ENCODE measurements at places on chromosomes 2 and 18.
A peak's percentile ranks its signal among the peaks of the same experiment; 100 is the strongest.

- no peak for DNase-seq
Observed at GRCh38 chr2:36489281-36489680, 108.7 kb downstream of the FEZ2 start.

DNA sequence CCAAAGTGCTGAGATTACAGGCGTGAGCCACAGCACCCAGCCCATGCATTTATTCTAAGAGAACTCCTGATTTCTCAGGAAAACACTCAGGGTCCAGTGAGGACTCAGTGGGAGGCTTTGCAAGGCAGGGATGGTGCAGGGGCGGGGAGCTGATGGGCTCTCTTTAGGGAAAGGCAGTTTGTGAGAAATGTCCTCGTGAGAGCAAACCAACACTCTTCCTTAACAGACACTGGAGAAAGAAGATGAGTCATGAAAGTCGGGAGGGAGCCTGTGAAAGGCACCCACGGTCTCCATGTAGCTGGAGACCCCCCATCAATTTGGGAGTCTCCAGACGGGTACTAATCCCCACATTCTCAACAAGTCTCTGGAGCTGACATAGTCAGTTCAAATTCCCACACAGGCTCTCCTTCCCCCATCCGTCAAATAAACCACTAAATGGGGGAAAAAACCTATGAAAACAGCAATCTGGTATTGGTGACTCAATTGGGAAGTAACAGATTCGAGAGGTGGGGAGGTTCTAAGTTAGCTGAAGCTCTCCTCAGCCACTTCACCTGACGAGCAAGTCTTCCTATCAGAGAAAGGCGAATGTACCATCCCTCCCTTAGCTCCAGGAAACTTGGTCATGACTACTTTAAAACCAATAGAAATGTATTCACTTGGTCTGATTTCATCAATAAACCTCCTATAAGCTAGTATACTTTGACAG lies 11.0 kb upstream of the CREG2 start:
- DNase-seq: no peak

- no peak for DNase-seq
Observed at GRCh38 chr2:239161711-239162140, 239.1 kb downstream of the HDAC4 start.

GRCh38 chr2:242038928-242039341 lies 169.4 kb downstream of the RTP5 start:
- no peak for DNase-seq

DNA sequence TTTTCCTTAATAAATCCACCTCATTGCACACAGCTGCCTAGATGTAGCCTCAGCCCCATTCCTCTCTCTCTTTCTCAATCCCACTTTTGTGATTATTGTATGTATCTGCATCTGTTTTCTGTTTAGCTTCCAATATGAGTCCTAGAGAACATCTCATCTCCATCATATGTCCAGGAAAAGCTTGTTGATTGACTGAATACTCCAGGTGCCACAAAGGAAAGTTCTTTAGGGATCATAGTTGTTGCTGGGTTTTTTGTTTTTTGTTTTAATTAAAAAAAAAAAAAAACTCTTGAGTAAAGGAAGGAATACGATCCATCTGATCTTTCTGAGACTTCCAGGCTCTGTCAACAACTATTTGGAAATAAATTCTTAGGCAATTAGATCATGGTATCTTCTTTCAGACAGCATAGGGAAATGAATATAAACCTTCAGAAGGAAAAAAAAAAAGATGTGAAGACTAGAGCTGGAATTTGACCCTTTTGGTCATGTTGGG lies 42.5 kb downstream of the KIAA2012 start:
- peak; percentile 52 for DNase-seq

DNA sequence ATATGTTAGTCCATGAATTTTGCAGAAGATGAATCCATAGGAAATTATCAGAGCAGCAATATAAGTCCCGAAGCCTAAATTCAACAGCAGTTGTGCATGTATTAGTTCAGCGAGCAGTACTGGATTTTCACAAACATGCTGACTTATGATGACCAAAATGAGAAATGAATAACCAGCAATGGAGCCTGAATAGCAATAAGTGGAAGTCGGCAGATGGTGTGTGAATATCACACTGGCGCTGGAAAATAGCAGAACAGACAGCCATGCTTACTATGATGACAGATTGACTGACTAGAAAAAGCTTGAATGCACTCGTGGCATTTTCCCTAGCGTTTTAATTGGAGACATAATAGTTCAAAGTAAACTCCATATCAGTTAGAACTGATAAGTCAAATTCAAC lies 1114.5 kb downstream of the DSC3 start:
- no peak for DNase-seq

- DNase-seq: no peak
Observed at GRCh38 chr18:12774982-12775381, 72.1 kb downstream of the PSMG2 start.

- no peak for DNase-seq
Observed at GRCh38 chr2:102063487-102063911, 71.7 kb downstream of the IL1R2 start.

DNA sequence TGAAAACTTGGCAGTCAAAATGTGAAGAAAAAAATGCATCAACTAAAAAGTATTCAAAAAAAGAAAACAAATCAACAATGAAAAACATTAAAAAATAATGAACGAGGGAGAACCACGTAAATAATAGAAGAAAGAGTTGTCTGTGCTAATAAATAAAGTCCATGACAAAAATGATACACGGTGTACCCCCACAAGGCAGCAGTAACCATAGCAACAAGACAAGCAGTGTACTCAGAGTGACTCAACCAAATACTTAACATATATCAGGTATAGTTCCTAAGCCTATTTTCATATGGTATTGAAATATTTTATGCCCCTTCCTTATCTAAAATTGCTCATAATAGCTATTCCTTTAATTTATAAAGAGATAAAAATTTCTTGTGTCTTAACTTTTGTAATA lies 162.3 kb upstream of the TMEM200C start:
- DNase-seq: peak; percentile 6

DNA sequence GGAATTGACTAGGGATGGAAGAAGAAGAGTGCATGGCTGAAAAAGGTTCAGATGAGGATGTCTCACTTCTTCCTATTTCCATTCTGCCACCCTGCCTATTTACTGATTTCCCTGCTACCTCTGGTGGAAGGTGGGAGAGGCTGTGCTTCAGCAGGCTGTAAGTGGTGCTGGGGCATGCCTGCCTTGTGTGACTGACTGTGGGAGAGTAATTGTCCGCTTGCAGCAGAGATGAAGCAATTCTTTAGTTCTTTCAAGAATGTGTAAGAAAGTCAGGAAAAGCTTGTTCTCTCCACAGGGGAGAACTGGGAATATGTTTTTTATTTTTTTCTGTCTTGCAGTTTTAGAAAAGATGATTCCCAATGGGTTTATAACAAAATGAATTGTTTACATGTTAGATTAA lies 72.5 kb upstream of the NYAP2 start:
- DNase-seq: no peak

- peak; percentile 19 for DNase-seq
Observed at GRCh38 chr2:158619496-158619895, 162.7 kb downstream of the PKP4 start.

GRCh38 chr18:49838381-49838780 lies 25.0 kb upstream of the ACAA2 start:
- DNase-seq: no peak

DNA sequence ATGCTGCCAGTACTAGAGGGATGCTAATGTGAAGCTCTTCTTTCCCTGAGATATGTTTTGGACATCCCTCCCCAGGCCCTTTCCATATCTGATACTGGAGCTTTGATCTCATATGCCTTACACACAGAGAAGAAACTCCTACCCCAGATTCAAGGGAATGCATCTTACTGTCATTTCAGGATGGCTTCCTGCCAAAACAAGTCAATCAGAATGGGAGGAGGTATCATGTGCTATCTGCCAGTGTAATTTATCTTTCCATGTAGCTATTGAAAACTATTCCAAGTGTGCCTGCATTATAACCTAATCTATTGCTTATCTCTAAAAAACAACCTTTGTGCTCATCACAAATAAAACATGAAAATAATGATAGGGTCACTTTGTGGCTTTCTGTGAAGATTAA lies 269.9 kb upstream of the SETBP1 start:
- DNase-seq: no peak

DNA sequence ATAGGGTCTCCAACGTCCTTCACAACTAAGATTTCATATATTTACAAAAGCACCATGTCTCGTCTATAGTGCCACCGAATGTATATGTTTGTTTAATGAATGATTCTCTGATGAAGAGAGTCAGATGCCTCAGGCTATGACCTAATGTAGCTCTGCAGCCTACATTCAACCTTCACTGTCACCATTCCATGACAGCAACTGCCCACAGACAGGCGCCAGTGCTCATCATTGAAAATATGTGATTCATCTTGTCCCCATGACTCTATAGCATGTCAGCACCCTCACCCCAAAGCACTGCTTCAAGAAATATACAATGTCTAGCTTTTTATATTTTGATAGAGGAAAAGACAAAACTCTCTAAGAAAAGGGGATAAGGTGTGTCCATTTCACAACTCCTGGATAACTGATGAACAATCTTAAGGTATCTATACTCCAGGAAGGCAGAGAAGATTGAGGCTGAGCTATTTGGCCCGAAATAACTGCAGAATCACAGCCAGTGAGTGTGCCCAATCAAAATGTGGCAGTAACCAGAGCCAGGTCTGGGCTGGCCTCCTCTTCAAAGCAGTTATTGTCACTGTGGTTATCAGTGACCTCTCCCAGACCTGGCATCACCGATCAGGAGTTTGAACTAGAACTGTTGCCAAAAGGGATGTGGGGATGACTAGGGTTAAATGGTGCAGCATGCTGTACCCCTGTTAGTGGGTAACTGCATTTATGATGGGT lies 246.6 kb downstream of the SETBP1 start:
- DNase-seq: no peak

DNA sequence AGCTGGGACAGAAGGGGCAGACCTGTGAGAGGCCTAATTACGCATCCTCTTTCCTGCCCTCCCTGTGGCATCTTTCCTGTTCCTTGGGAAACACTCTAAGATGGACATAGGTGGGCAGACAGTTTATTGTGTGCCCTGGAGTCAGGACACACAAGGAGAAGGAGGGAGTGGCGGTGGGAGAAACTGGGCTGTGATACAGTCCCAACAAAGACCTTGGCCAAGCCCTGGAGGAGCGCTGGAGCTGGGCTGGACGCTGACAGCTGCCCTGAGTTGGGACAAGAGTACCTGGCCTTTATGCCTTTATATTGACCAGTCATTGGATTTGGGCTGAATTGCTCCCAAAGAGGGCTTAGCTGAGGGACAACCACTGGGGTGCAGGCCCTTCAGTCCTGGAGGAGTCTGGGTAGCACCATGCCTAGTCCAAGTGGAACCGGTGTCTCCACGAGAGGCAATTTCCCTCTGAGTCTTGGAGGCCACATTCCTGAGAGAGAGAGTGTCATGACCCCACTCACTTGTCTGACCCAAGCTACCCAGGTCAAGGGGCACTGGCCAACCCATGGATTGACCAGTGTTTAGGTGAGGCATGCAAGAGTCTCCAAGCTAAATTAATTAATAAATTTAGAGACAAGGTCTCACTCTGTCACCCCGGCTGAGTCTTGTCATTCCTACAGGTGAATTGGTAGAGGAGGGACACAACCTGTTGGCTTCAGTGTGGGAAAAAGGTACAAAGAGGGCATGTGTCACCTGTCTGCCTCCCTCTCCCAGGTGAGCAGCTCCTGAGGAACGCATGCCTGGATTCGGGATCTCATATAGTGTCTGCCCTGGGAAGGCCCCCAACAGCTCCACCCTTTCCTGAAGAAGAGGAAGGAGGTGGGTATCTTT lies 107.1 kb upstream of the ST3GAL5 start:
- no peak for DNase-seq

GRCh38 chr2:857937-858336 lies 92.7 kb upstream of the SNTG2 start:
- DNase-seq: no peak

GRCh38 chr2:75035444-75036353 lies 77.3 kb downstream of the POLE4 start:
- DNase-seq: peak; percentile 1

GRCh38 chr2:135984199-135985017 lies 1.0 kb downstream of the DARS1 start:
- DNase-seq: no peak

- no peak for DNase-seq
Observed at GRCh38 chr2:239192456-239192855, 208.4 kb downstream of the HDAC4 start.

- peak; percentile 89 for DNase-seq
Observed at GRCh38 chr2:84958135-84959059, 12.6 kb upstream of the KCMF1 start.

- no peak for DNase-seq
Observed at GRCh38 chr2:18123211-18123570, 244.7 kb downstream of the KCNS3 start.

- no peak for DNase-seq
Observed at GRCh38 chr2:74457549-74458131, 598 bp upstream of the WBP1 start.

- no peak for DNase-seq
Observed at GRCh38 chr18:3281456-3282400, 19.8 kb downstream of the MYL12B start.

DNA sequence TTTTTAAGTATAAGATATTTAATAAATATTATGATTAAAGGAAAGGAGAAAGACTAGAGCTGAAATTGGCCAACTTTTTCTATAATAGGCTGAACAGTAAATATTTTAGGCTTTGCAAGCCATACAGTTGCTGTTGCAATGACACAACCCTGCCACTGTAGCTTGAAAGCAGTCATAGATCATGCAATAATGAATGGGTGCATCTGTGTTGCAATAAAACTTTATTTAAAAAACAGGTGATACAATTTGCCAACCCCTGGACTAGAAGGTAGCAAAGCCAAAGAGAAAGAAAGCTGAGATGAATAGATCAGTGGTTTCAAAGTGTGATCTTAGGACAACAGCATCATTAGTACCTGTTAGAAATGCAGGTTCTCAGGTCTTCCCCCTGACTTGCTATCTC lies 219.1 kb downstream of the SETBP1 start:
- no peak for DNase-seq

- DNase-seq: no peak
Observed at GRCh38 chr2:25822190-25823117, 55.8 kb downstream of the ASXL2 start.

DNA sequence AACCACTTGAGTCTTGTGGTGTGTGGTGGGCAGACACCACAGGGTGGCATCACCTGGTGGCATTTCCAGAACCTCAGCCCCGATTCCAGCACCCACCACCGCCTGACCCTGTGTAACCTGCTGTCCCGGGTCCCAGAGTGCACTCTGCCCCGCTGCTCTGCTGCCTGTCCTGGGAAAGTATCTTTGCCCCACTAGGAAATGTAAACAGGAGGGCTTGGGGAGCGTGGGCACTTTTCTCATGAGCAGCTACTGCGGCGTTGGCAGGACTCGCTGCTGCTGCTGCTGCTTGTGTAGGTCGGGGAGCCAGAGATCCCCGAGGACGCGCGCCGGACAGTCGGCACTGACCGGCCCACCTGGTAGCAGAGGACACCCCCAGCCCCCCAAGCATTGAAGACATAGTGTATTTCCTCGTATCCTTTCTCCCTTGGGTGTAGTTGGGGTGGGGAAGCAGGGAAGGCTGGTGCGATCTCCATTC lies 13.4 kb downstream of the DTYMK start:
- DNase-seq: no peak

GRCh38 chr2:234081970-234082822 lies 31.7 kb downstream of the SPP2 start:
- no peak for DNase-seq
